ENCODE measurements at places on chromosomes 1 and 21. TPM values are rescaled to one million over a fixed set of nuclear protein-coding genes. Genes with fewer than 3 reads are reported as not detected.
A peak's percentile ranks its signal among the peaks of the same experiment; 100 is the strongest.

- peak; percentile 85 for DNase-seq
Measured at GRCh38 chr1:212727386-212728181, 27.9 kb upstream of the BATF3 start.

- no peak for DNase-seq
Measured at GRCh38 chr1:95451054-95451453, 217.0 kb downstream of the RWDD3 start.

The TRIM46 gene
- 2.1 TPM for total RNA-seq

The OR2G6 gene
- not detected for total RNA-seq

- DNase-seq = no peak
Measured at GRCh38 chr1:118266436-118266835, 81.4 kb upstream of the SPAG17 start.

DNA sequence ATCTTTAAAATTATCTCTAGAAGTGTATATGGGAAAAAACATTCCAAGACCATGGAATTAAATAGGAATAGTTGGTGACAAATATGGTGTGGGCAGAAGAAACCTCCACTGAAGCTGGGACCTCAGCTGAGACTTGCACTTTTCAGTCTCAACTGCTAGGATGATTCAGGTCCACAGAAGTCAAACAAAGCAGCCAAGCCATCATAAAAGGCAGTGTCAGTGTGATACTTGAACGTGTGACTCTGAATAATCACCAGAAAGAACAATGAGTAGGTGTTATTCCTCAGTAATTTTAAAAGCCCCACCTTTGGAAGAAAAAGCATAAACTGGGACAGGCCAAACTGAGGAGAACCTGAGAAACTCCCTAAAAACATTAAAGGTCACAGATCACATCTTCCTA is 90.7 kb downstream of the ZNF281 start:
- no peak for DNase-seq

The GJB4 gene
- total RNA-seq = not detected

The CYYR1 gene
- 18.1 TPM for total RNA-seq

The F13B gene
- not detected for total RNA-seq

DNA sequence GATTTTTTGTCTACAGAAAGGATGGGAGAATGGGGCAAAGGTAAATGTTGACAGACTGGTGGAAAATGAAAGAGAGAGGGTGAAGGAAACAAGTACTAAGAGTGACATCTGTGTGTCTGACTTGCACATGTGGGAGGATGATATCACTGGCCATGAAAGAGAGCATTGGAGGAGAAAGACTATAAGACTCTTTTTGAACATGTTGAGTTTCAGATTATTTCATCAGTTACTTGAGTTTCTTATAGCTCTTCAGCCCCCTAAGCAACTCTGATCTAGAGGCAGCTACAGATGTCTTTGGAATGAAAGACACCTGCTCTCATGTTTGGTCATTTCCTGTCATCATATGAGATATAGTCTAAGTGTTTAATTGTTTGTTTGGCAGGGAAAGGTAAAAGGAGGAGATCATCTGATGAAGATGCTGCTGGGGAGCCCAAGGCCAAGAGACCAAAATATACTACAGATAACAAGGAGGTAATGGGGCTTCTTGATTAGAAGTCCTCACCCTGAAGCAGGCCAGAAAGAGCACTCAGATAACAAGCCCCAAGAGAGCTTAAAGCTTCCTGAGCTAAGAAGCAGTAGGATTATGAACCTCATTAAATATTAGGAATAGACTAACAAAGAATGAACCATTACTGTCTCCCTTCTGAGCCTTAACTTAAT is 4.5 kb downstream of the POLR3C start:
- no peak for DNase-seq

GRCh38 chr1:228332797-228333738 is 73.6 kb downstream of the TRIM11 start:
- peak; percentile 69 for DNase-seq

GRCh38 chr1:217542837-217543236 is 88.1 kb downstream of the GPATCH2 start:
- no peak for DNase-seq

Data from posterior vena cava (tissue), 2 donors.